ENCODE measurements at places on chromosomes 12 and 14.
A peak's percentile ranks its signal among the peaks of the same experiment; 100 is the strongest.

DNA sequence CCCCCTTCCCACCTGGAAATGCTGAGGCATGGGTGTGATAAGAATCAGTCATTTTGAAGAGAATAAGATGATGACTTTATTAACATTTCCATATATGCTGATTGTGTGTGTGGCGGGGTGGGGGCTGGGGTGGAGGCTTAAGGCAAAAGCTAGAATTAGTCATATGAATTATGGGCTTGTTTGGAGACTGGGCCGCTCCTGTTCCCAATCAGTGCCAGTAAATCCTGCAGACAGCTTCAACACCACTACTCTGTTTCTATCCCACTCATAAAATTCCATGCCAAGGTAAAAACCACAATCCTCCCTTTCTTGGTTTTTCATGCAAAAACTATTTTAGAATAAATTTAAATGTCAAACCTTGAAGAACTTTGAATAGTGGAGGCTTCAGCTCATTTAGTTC, 29.9 kb upstream of the SLC38A2 start:
- peak; percentile 99 for DNase-seq

GRCh38 chr14:72418806-72419205, 475.1 kb downstream of the DPF3 start:
- no peak for DNase-seq

DNA sequence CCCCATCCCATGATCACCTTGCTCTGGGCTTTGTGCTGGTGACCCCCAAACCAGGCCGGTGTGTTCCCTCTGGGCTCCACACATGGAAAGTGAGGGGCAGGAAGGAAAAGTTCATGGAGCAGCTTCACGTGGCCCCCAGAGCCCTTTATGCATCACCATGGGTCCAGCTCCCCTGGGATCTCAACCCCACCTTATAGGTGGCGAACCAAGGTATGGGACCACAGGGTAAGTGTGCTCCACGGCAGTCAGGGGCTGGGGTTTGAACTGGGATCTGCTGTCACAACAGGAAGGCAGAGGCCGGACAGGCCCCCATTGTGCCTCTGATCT, 7.4 kb upstream of the BEGAIN start:
- DNase-seq = no peak

DNA sequence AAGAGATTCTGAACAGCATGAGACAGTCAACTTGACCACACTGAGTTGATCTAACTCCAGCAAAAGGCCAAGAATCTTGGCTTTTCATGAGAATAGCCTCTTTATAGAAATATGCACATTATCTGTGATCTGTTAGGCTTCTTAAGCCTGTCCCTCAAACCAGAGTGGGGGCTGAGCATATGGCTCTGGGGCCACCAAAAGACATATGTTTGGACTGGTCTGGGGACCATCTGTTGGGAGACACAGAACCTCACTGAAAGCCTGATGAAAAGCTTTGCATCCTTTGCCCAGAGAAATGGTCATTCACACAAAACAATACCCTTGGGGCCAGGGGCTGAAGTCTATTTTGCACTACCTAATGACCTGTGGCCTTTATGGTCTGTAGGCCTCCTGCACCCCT, 165.3 kb upstream of the PRMT8 start:
- no peak for DNase-seq

DNA sequence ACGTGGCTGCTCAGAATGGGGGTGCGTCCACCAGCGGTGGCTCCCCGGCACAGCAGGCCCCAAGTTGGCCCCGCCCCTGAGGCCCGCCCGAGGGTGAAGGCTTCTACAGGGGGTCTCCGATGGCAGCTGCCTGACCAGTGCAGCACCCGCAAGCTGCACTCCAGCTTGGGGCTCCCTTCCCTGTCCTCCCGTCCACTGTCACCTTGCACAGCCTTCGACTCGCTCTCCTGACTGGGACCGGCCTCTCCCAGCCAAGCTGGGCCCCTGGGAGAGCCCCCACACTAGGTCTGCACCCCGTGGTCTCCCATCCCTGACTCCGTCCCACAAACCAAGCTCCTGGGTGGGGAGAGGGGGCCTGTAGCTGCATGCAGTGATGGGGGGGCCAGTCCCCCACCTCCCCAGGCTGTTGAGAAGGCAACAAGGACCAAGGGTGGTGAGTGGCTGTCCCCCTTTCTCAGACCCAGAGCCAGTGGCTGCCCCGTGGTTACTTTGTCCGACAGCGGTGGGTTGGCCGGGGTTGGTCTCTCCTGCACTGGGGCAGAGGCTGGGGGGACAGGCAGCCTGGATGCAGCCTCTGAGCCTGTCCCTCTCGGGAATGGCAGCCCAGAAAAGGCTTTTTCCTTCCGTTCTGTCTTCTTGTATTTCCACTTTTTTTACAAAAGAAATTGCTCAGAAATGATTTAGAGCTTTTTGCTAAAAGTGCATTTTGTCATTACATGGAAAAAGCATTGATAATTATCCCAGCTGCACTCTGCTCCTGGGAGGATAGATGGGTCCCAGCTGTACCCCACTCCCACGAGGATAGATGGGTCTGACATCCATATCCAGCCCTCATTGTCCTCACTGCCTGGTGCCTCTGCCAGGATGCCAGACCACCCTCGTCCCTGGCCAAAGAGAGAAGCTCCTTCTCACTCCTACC, 217.0 kb downstream of the KIF26A start:
- DNase-seq = no peak

DNA sequence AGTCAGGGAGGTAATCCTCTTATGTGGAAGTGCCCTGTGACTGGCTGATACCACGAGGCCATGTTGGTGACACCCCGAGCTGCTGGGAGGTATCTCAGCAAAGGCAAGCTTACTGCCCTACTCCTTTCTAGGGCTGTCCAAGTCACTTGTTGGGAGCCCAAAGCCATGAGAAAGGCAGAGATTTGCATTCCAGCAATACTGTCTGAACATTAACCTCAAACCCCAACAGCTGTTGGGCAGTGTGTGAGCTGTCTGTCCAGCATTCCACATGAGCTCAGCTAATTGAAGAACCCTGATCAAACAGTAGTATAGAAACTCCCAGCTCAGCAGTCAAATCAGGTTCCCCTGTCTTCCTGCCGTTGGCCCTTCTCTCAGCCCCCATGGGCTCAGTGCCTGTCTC, 9.2 kb downstream of the ABHD4 start:
- DNase-seq = peak; percentile 24

DNA sequence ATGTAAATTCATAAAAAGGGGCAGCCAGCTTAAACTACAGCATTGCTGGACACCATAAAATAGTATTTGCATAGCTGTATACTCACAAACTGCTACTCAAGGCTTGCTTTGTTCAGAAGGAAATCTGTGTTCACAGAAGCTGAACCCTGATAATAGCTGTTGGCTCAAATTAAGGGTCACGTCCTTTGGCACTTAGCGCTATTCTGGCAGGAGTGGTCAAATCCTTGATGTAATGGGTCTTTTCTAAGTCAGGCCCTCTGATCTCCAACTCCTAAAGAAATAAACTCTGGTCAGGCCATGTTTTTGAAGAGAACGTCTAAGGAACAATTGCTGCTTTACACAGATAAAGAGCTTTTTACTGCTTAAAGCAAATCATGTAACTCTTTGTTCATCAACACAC, 12.8 kb upstream of the PSMA6 start:
- DNase-seq = no peak

- no peak for DNase-seq
Measured at GRCh38 chr12:10409392-10409791, at the start of gene KLRC4. KLRC4 (minus strand) TSS chr12:10409757; CDS start chr12:10409575, 182 bp downstream.

DNA sequence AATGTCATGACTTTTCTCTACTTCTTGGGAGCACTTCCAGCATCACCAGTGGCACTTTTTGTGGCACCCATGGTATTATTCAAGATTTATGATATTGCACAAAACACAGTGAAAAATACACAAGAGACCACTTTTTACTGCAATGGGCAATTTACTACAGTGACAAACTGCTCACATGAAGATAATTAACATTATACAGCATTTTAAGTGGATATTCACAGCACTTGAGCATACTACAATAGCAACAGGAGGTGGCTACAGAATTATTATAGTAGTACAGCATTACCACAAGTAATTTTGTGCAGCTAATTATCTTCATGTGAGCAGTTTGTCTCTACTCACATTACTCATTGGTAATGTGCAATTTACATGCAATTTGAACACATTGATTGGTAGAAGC, 18.3 kb downstream of the IL26 start:
- no peak for DNase-seq
